ENCODE measurements at places on chromosomes 4 and X.

DNA sequence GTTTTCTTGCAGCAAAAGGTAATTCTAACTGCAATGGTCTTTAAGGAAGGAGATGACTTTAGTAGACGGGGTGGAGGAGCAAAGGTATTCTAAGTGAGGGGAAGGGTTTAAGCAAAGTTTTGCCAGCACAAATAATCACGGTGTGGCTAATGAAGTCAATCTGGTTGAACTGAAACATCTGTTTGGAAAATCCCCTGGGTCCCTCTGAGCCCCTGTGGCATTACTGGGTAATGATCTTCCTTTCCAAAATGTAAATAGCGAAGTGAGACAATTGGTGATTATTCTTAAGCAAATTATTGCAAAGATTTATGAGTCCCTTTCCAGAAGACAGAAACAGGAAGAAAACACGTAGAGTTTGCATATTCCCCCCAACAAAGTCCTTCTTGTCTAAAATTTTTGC lies 47.2 kb downstream of the FGFBP1 start:
- DNase-seq = no peak

- DNase-seq = no peak
Measured at GRCh38 chrX:118356154-118356701, 10.3 kb downstream of the WDR44 start.

GRCh38 chr4:17515445-17516407 lies 761 bp downstream of the CLRN2 start:
- no peak for DNase-seq

DNA sequence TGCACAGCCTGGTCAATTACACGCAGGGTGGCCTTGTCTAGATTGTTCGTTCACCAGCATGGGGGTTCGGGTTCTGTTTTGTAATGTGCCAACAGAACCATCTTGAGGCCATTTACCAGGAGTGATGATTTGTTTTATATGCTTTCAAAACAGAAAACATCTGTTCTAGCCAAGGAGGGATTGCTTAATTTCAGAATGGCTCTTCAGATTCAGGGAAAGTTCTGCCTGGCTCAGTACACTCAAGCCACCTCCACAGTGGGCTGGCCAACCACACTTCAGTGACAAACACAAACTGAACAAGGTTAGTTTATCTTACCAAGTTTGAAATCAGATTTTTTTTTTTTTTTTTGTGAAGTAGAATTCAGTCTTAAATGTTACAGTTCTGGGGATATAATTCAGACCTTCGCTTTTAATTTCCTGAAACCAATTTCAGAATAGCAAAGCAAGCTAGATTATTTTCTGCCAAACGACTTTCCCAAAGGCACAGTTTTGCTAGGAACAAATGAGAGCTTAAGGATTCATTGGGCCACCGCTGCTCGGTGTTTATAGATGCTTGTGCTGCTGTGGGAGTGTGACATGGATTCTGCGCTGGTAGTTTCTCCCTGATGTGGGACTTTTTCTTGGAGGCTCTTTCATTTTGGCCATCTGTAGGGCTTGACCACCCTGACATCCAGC lies 23.4 kb downstream of the SMS start:
- no peak for DNase-seq

- DNase-seq = no peak
Measured at GRCh38 chr4:733631-733980, 28.0 kb downstream of the PCGF3 start.

DNA sequence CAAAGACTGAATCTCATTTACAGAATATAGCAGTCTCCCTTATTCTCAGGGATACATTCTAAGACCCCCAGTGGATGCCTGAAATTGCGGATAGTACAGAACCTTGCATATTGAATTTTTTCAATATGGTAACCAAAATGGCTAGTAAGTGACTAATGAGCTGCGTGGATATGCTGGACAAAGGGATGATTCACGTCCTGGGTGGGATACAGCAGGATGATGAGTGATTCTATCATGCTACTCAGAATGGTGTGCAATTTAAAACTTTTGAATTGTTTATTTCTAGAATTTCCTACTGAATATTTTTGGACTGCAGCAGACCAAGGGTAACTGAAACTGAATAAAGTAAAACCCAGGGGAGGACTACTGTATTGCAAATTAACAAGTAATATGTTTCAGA lies 66.7 kb downstream of the STAG2 start:
- DNase-seq = no peak

- no peak for DNase-seq
Measured at GRCh38 chr4:6908432-6909112, 1.1 kb upstream of the TBC1D14 start.

DNA sequence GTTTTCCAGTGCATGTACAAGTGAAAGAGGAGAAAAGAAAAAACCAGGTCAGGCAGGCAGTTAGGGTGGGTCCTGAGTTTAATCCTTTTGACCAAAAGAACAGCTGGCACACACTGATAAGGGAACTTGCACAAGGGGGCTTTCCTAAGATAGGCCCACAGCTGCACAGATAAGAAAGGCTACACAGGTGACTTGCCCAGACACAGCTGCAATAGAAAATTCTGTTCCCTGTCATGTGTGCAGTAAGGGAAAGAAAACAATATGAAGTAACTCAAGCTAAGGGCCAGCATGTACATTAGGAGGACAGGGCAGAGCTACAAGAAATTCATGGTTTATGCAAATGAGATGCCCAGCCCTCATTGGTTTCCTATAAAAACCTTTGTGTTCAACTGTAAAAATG lies 32.9 kb downstream of the LUZP4 start:
- DNase-seq = no peak

GRCh38 chrX:14050709-14051108 lies 21.0 kb upstream of the GEMIN8 start:
- DNase-seq = no peak

GRCh38 chrX:119015407-119016237 lies 41.2 kb downstream of the LONRF3 start:
- DNase-seq = peak; percentile 12

GRCh38 chr4:102319594-102319993 lies 25.7 kb downstream of the SLC39A8 start:
- no peak for DNase-seq

DNA sequence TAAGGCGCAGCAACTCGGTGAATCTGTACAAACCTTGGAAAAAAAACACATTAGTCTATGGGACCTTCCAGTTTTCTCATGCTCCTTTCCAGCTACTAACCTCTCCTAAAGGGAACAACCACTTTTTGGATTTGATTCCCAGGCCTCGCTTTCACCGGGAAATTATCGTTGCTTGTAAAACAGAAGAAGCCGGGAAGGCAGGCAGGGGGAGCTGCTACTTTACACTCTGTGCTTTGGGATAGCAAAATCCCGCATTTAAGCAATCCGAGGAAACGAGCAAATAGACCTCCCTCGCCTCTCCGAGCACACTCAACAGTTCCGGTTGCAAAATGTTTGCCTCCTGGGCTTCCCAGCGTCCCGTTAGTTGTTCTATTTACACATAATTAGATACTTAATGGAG lies 1.2 kb downstream of the CD38 start:
- no peak for DNase-seq

- no peak for DNase-seq
Measured at GRCh38 chrX:24494647-24495075, 29.6 kb downstream of the PDK3 start.

DNA sequence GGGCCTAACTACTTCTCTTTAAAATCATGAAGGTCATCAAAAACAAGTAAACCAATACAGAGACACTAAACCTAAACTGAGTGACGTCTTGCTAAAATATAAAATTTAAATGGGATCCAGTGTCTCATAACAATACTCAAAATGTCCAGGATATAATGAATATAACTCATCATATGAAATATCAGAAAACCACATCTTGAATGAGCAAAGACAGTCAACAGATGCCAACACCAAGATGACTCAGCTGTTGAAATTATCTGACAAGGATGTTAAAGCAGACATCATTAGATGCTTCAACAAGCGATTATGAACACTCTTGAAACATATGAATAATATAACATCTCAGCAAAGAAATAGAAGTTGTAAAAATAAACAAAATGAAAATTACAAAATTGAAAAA lies 8.3 kb downstream of the NAP1L2 start:
- no peak for DNase-seq

- DNase-seq = no peak
Measured at GRCh38 chrX:22389556-22390179, 117.0 kb downstream of the CBLL2 start.

All from CD4-positive, alpha-beta T cell treated with Interleukin-10 for 1 hour (primary cell).